Thoracic aorta (tissue), 2 donors: ENCODE measurements at places on chromosomes 7 and 10. TPM values are rescaled to one million over a fixed set of nuclear protein-coding genes. Genes with fewer than 3 reads are reported as not detected.

DNA sequence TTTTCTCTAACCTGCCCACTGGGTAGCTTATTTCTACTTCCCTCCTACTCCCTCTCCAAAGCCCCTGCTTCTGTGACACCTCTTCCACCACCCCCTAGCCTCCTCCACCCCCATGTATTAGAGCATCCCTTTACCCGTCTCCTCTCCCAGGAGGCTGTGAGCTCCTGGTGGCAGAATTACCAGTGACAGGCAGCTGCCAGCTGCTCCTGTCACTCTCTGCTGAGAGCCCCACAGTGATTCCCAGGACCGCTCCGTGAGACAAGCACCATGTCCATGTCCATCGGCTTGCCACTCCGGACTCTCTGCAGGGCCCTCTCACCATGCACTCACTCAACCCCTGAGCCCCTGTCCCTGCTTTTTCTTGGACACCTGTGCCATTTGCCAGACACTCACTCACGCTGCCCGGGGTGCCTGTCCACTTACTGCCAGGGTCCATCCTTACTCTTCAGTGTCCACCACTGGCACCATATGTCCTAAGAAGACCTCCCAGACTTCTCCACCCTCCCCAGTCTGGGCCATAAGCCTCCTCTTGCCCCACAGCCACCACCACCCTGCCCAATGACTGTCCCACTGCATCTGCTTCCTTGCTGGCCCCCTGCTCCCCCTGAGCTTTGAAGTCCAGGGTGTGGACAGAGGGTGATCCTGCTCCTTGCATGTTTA is 9.8 kb downstream of the WDFY4 start:
- no peak overlapping the region for H3K27ac ChIP-seq
- no peak for DNase-seq
- H3K4me3 ChIP-seq: no peak overlapping the region
- no peaks in the 10 kb centered on the region for H3K4me1 ChIP-seq
- H3K27me3 ChIP-seq: no peaks in the 10 kb centered on the region

GRCh38 chr10:37549054-37549453 is 308.4 kb downstream of the ZNF248 start:
- H3K4me3 ChIP-seq: no peak overlapping the region
- H3K27ac ChIP-seq: no peak overlapping the region
- H3K4me1 ChIP-seq: no peaks in the 10 kb centered on the region
- no peak for DNase-seq

DNA sequence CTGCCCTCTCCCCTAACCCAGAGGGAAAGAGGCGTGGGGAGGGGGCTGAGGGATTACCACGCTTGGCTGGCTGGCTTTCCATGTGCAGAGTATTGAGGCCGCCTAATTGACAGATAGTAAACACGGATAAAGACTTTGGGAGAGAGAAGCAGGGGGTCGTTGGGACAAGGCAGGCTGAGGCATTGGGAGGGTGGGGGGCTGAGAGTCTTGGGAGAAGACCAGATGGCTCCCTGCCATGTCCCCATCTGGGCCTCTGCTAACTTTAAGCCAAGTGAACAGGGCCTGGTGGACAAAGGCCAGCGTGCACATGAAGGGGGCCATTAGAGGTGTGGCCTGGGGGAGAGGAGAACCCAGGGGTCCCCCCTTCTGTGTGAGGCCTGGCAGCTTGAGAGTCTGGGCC is 55.4 kb upstream of the MXI1 start:
- no peak overlapping the region for H3K27ac ChIP-seq
- no peaks in the 10 kb centered on the region for H3K27me3 ChIP-seq
- H3K36me3 ChIP-seq: no peaks in the 10 kb centered on the region
- DNase-seq: no peak
- H3K4me3 ChIP-seq: no peak overlapping the region

DNA sequence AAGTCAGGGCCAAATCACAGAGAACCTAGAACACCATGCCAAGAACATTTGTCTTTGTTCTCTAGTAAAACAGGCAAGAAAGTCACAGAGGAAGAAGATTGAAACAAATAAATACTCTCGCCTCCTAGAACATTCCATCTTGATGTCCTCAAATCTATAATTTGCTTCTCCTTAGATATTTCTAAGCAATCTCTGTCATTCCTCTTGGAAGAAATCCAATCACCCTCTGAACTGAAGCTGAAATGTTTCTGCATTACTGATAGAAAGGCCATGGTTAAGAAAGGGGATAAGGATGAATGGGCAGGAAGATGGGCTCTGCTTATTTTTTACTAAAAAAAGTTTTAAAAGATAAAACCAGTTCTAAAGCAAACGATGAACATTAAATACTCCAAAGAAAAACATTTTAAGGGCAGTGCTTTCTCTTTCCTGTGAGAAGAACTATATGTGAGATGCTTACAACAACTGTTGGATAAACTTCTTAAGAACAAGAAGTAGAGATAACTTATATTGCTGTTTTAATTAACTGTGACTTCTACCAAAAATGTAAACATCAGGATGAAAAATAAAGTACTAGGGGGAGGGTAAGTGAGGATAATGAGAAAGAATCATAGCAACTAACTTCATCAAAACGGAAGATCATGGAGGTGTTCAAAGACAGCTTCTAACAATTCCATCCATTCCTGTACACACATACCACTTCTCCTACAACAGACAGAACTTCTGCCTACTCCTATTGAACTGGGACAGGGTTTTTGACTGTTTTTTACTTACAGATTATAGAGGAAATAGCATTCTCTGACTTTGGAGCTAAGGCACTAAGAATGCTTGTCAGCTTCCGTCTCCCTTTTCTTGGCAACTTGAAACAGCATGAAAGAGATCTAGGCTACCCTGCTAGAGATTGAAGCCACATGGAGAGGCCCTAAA is 153.0 kb upstream of the LRRTM3 start:
- H3K36me3 ChIP-seq: no peaks in the 10 kb centered on the region
- no peaks in the 10 kb centered on the region for H3K4me1 ChIP-seq
- H3K27ac ChIP-seq: no peak overlapping the region
- H3K27me3 ChIP-seq: no peaks in the 10 kb centered on the region

DNA sequence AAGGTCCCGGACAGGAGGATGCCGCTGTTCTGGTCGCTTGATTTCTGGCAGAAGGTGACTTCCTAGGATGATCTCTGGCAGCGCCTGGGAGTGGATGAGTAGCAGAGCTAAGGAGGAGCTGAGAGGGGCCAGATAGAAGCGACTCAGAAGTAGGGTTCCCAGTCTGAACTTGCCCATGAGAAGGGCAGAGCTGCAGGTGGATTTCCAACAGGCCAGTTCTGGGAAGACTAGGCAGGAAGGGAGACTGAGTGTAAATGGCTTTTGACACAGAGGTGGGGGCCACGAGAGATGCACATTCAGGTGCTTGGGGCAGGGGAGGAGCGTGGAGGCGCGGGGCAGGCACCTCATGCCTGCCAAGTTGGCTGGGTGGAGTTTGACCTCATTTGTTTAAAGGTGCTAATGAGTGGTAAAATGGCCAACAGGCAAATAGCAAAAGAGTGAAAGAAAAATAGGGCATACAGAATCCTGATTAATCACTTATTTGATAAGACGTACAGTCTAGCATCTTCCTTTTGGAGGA is 58.8 kb downstream of the SHH start:
- no peak overlapping the region for H3K4me3 ChIP-seq
- DNase-seq: no peak
- no peak overlapping the region for H3K27ac ChIP-seq
- H3K36me3 ChIP-seq: no peaks in the 10 kb centered on the region
- H3K4me1 ChIP-seq: peaks cover 32% of the 10 kb centered on the region

GRCh38 chr10:62330213-62330612 is 44.0 kb upstream of the ZNF365 start:
- H3K27me3 ChIP-seq: no peaks in the 10 kb centered on the region
- no peaks in the 10 kb centered on the region for H3K4me1 ChIP-seq
- no peaks in the 10 kb centered on the region for H3K36me3 ChIP-seq

Gene PSTK
- total RNA-seq: 1.1 TPM

Gene SMURF1
- total RNA-seq: 33.8 TPM

Gene ERVW-1
- total RNA-seq: not detected
